ENCODE measurements at places on chromosomes 5 and 9.

DNA sequence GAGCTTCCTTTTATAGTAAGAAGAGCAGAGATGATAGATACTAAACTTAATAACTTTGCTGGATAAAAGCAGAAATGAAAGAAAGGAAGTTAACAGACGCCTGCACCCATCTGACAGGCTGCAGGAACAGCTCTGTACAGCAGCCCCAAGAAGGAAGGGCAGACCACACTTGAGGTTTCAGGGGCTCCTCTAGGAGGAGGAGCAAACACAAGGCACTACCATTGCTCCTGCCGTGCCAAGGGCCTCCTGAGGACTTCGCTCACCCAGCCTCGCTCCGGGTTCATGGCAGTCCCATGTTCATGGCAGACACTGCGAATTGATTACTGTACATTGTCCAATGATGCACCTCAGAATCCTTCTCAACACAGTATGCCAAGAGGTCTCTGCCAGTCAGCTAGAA, 85.1 kb downstream of the AMBP start:
- DNase-seq, result no peak

- DNase-seq, result no peak
These were observed 140.4 kb downstream of the AUH start for GRCh38 chr9:91221332-91221731.

GRCh38 chr5:31193116-31193515, 370 bp upstream of the CDH6 start:
- no peak for DNase-seq

- no peak for DNase-seq
These were observed 88.4 kb upstream of the GPBP1 start for GRCh38 chr5:57085306-57086081.

GRCh38 chr9:97441729-97442128, 29.8 kb downstream of the TDRD7 start:
- no peak for DNase-seq

DNA sequence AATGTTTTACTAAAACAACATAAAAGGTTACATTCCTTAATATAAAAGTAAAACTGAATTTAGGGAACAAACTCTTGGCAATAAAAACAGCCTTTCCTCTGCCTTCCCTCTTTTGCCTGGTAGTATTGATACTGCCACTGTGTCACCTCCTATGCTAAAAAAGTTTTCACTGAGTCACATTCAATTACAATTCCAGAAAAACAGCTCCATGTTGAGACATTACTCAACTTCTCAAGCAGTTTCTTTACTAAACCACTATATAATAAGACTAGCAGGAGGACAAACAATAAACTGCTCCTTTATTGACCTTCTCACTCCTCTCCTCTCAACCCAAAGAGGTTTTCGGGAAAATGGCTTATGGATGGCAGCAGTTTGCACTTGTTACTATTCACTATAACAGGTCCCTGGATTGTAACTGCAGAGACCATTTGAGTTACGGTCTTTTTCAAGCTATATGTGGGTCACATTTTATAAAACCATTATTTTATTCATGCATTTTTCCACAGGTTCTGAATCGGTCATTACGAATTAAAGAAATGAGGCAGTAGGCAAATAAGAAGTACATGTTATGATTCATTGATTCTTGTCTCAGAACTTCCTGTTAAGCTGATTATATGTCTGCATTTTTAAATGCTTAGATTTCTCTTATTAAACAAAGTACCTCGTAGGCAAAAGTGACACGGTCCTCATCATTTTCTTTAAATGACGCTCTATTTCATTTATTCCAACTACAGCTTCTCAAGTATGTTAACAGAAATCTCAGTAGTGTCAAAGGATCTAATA, 2.1 kb downstream of the ZDHHC21 start:
- no peak for DNase-seq

DNA sequence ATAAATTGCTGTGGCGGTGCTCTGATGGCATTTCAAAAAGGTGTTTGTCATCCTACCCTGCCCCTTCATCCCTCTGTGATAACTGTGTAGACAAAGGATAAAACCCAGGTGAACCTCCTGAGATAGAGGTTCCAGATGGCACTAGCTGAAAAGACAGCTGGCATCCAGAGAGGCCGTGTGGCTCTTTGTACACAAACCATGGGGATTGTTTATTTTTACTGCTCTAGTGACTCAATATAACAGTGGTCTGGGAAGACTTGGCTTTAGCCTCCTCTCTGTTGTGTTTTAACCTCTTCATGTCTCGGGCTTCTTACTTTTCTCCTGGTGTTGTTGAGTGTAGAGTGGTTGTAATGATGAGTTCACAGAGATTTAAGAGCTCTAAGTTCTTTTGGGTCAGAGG, 48.8 kb downstream of the SH3GL2 start:
- no peak for DNase-seq

DNA sequence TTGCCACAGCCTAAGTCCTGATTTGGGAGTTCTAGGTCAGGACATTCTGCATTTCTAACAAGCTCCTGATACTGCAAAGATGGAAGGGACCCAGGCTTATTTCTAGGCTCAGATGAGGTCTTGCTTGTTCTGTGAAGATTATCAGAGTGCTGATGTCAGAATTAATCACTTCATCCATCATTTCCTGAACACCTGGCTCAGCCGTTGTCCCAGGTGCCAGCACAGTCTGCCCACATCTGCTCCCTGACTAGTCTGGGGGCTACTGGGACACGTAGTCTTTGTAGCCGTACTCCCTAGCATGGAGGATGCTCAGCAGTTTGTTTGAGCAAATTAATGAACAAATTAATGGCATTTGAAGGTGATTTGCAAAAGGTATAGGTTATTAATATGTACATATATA, 17.9 kb upstream of the SPINK4 start:
- DNase-seq, result no peak

GRCh38 chr5:143124593-143124992, 278.9 kb downstream of the NR3C1 start:
- DNase-seq, result no peak

DNA sequence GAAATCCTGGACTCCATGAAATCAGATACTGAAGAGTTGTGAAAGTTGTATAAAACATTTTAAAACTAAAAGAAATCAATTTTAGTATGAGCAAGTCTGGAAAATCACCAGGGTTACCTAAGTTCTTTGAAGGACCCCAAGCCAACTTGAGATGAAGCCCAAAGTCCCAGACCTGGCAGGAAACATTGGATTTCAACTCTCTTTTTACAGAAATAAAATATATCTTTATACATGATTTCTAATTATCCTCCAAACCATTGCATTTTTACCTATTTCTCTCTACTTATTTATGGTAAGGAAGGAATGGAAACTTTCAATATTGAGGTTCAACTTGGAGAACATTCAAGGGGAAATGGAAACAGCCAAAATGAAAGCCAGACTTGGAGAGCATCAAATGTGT, 390.6 kb upstream of the C9orf72 start:
- DNase-seq, result no peak

GRCh38 chr5:172541773-172542136, 87.4 kb upstream of the SH3PXD2B start:
- no peak for DNase-seq

- DNase-seq, result no peak
These were observed 182.2 kb downstream of the MAPKAP1 start for GRCh38 chr9:125524583-125525355.

DNA sequence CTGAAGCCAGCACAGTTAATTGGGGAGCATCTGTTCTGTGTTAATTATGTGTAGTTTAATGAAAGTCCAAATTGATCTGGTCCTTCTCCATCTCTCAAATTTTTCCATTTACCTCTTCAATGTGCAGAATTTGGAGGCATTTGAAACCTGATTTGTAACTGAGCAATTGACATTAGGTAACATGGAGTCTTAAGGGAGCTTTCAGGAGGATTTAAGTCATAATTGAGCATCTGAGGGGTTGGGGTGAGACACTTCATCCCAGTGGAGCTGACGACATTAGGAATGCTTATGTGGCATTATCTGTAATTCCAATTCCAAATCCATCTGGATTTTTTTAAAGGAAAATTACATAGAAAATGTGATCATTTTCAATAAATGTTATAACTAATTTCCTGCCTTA, 1015.9 kb downstream of the TLE1 start:
- no peak for DNase-seq

- DNase-seq, result no peak
These were observed 351.3 kb downstream of the ENC1 start for GRCh38 chr5:74289238-74289637.

GRCh38 chr5:24065779-24066178, 558.4 kb downstream of the PRDM9 start:
- no peak for DNase-seq

- no peak for DNase-seq
These were observed 26.8 kb upstream of the PRUNE2 start for GRCh38 chr9:76932757-76933156.

GRCh38 chr9:6968271-6968670, 210.5 kb downstream of the KDM4C start:
- DNase-seq, result no peak

DNA sequence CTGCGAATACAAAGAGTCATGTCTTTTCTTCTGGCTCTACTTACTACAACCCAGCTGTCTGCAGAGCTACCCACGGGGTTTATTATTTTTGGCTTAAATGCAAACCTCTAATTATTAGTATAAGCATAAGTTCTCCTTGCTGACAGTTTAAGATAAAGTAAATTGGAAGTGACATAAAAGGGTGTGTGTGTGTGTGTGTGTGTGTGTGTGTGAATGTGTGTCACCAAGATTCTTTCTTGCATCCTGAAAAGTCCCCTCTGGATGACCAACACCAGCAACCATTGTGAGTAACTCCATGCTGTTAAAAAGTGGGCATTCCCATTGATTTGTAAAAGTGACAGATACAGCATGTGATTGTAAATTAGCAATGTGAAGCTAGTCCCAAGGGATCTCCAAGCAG, 803.8 kb upstream of the ZNF608 start:
- no peak for DNase-seq

DNA sequence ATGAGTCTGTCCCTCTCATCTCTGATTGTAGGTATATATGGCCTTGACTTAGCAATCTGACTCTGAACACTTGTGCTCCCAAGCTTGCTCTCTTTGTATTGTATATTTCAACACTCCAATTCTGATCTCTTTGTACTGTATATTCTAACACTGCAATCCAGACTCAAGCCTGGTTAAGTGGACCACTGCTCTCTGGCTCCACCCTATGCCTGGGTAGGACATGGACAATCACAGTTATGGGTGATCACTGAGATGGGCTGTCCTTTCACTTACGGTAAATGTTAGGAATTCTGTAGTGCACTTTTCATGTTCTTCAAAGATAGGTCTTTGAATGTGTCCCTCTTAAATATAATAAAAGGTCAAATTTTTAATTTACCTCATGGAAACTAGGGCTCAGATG, 165.1 kb downstream of the TLR4 start:
- no peak for DNase-seq

Measured in NCI-H2227 treated with DMSO at 0.1 percent for 48 hours (cell line).